Kidney epithelial cell (primary cell): ENCODE measurements at places on chromosomes 11 and 22.

DNA sequence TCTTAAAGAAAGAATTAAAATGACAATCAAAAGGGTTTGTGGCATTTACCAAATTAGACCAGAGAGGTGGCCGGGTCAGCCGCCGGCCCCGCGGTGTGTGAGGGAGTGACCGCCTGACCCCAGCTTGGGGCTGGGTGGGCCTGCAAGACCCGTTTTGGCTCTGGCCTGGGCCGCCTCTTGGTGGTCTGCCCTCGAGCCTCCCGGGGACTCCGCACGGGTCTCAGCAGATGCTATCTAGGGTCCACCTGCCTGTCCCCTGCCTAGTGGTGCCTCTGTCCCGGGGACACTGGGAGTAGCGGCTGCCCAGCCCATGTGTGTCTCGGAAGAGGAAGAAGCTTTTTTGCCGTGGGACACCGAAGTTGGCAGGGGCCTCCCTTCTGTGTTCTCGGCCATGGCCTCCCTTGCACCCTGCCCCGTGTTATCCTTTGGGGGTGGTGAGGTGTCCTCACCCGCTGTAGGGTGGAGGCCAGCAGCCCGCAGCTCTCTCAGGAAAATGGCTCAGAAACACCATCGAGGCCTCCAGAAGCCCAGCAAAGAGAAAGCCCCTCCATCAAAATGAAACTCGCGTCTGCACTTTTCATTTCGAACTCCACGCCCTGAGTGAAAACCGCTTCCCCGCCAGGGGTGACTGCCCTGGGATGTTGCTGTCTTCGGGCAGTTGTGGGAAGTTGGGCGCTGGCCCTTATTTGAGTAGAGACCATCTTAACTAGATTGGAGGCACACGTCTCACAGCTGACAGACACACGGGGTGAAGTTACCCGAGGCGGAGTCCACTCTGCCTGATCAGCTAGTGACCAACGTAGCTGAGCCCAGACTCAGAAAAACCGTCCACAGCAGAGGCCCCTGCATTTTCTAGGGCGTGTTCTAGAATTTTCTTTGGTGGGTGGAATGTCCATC, 8.0 kb downstream of the CCND1 start:
- no peak for DNase-seq

GRCh38 chr22:40422558-40423309, 52.3 kb downstream of the SGSM3 start:
- DNase-seq = no peak

DNA sequence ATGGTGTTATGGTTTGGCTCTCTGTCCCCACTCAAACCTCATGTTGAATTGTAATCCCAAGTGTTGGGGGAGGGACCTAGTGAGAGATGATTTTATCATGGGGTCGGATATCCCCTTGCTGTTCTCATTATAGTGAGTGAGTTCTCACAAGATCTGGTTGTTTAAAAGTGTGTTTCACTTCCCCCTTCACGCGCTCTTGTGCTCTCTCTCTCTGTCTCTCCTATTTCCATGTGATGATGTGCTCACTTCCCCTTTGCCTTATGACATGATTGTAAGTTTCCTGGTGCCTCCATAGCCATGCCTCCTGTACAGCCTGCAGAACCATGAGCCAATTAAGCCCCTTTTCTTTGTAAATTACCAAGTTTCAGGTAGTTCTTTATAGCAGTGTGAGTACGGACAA, 765.1 kb downstream of the KCNA4 start:
- no peak for DNase-seq

DNA sequence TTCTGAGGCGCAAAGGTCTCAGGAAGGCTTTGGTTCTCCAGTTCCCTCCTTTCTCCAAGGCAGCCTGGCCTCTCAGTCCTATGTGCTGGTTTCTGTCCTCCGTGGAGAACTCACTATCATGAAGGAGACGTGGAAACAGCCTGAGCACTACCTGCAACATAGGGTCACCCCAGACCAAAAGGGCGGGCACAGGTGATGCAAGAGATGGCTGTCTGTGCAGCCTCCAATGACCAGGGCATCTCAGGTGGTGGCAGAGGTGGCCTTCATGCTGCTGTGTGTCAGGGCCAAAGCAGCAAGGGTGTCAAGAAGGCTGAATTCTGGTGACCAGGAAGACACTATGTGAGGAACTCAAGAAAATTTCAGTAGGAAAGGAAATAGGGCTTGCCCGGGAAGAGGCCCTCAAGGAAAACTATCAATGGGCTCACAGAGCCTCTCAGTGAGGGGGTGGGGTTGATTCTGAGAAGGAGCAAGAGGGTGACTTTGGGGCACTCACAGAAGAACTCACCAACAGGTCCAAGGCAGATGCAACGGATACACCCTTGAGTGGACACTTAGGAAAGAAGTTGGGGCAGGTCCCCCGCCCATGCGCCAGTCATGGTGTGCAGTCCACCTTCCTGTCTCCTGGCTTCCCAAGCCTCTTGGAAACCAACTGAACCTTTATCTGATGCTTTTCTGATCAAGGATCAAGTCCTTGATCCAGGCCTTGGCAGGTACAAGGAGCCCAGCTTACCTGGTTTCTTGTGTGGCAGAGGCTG, 212.3 kb upstream of the B3GAT1 start:
- DNase-seq = no peak

GRCh38 chr22:49951000-49951677, 9.4 kb upstream of the PIM3 start:
- peak; percentile 52 for DNase-seq

- no peak for DNase-seq
Observed at GRCh38 chr11:47124675-47125074, 52.0 kb downstream of the ARFGAP2 start.

DNA sequence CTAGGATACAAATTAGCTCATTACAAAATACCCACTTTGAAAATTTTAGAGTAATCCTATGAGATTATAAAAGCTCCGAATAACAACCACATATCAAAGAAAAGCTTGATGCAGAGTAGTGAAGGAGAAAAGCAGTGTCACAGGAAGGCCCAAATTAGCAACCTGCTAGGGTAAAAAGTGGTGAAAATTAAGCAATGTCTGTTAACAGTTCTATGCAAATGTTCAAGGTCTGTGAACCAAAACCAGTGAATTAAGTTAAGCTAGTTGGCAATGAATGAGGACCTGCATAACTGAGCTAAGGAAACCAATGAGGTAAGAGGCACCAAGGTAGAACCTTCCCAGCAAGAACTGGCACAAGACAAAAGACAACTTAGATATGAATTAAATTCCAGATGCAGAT, 29.6 kb downstream of the PRDM10 start:
- no peak for DNase-seq

GRCh38 chr22:48045369-48045768, 1282.9 kb downstream of the TBC1D22A start:
- DNase-seq = no peak

GRCh38 chr22:48488149-48488551, 1339.5 kb downstream of the BRD1 start:
- no peak for DNase-seq

DNA sequence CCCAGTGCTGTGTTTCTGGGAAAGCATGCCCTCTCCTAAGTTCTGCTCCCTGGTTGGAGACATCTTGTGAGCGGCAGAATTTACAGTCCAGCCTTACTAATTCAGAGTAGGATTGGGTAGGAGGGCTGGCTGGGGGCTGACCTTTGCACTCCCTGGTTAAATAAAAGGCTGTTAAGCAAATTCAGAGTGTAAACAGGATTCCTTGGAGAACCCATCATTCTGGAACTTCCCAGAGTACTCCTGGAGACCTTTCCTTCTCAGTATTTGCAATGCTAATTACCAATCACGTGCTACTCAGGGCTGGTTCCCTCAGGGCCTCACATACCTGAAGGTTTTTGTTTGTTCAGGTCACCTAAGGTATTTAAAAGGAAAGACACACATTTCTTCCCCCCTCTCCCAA, 340.2 kb downstream of the TBC1D22A start:
- DNase-seq = no peak

GRCh38 chr11:121249039-121249663, 43.4 kb upstream of the SC5D start:
- DNase-seq = peak; percentile 14

DNA sequence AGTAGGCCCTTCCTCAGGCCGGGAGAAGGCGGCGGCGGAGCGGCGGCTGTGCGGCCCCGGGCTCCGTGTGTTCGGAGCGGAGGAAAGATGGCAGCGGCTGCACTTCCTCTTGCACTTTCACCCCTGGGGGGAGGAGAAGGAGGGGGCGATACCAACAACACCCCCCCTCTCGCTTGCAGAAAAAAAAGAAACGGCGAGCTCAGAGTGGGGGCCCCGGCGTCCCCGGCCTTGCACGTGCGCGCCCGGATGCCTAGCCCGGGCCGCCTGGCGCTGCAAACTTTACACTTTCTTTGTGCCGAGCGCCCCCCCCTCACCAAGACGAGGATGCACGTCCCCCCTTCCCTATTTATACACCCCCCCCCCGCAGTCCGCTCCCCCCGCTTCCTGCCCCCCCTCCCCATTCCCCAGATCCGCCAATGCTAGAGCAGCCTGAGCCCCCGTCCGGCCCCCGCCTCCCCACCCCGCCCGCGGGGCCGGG, at the start of gene PATZ1:
Gene PATZ1, minus strand, starts transcription at position 92 of the 478 bp plus-strand sequence. CDS start 744 bp downstream, outside the sequence.
- DNase-seq = no peak

DNA sequence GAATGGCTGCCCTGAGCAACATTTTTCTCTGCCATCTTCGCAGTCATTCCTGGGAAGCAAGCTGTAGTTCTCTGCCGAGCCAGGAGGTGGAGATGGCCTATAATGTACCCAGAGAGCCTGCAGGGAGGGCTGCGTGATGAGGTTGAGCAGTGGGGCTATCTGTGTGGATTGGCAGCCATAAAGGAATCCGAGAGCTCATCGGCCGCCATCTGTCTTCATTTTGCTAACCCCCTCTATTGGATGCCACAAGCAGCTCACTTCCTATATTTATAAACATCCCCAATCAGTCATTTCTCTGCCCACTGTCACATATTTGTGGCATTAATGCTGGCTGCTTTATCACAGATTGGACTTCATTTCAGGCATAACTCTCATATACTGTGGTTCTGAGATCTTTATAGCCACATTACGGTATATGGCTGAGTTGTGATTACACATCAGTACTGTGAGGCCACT, 209.5 kb downstream of the NTM start:
- no peak for DNase-seq

DNA sequence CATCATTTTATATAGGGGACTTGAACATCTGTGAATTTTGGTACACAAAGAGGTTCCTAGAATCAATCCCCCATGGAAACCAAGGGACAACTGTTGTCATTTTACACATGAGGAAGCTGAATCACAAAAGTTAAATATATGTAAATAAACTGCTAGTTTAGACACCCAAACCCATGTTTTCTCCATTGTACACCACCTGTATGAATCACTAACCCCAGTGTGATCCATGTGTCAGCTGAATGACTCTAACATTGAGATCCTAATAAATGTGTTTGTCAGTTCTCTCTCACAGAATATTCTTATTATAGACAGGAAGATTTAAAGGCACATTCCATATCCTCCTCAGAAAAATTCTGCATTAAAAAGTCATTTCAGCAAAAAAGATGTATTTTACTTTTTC, 83.3 kb downstream of the ATG16L2 start:
- no peak for DNase-seq

DNA sequence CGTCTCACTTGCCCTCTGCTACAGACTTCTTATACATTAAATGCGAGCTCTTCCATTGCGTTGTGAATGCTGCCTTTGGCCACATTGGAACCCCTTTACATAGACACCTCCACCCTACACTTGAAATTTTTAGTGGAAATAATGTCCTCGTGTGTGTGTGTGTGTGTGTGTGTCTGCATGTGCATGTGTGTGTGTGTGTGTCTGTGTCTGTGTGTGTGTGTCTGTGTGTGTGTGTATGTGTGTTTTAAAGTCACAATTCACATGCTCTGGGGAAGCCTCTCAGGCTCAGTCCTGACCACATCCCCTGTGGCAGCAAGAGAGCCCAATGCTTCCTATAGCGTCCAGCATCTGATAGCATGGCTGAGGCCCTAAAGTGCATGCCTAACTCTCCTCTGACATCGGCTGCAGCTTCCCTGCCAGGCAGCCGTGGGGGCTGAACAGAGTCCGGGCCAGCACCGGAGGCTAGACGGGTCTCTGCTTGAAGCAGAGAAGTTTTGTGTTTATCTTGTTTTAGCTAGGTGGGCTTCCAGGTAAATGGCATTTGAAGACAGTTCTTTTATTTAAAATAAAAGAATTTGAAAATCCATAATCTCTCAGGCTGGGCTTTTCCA, 64.5 kb upstream of the EMID1 start:
- DNase-seq = no peak

DNA sequence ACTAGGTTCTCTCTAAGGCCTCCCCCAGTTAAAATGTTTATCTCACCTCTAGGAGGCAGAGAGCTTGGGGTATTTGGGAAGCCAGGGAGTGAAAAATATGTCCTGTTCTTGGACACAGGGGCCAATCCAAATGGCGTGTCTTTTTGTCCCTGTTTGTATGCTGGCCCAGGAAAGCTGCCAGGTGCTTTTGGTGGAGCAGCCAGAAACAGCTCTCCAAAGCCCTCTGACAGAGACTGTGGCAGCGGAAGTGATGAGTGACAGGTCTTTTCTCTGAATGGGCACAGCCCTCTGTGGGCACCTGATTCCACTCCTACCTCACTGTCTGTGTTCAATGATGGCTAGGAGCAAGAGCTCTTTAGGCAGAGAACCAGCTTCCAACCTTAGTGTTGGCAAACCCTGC, 106.4 kb upstream of the KIRREL3 start:
- no peak for DNase-seq

GRCh38 chr11:117805045-117805444, 8.0 kb upstream of the DSCAML1 start:
- no peak for DNase-seq

DNA sequence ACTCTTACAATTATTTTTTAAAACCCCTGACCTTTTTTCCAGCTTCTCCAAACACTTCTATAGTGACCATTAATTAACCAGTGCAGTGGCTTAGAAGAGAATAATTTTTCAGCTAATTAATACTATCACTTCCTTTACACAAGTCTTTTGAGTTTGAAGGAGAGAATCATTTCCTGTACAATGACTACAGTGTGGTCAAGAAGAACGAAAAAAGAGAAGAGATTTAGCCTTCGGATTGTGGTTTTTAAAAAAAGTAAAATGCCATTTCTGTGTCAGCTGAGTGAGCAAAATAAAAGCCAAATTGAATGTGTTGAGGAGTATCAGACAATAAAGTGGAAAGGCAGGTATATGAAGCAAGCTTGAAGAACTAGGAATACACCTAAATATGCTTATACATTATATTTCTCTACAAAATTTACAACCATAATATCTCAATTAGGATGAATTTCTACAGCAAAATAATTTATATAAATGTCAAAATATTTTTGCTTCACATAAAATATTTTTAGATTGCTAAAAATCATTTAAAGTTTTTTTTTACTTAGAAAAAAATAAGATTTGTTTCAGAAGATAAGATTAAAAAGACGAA, 1155.2 kb upstream of the CNTN5 start:
- no peak for DNase-seq

DNA sequence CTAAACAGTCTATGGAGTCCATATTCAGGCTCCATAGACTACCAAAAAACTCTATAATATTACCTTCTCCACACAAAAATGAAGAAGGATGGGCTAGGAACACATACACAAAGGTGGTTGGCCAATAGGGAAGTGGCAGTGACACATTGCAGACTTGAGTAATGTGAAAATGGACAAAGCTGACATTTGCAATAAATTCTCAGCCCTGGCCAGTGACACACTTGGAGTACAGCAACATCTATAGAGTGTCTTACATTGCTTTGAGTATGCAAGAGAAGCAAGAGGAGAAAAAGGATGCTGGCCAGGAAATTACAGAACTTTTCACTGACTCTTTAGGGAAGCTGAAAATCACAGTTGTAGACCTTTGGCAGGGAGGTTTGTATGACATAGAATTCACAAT, 7.3 kb upstream of the OR52W1 start:
- DNase-seq = no peak
